ENCODE measurements at places on chromosomes 2 and 18.
A peak's percentile ranks its signal among the peaks of the same experiment; 100 is the strongest.

DNA sequence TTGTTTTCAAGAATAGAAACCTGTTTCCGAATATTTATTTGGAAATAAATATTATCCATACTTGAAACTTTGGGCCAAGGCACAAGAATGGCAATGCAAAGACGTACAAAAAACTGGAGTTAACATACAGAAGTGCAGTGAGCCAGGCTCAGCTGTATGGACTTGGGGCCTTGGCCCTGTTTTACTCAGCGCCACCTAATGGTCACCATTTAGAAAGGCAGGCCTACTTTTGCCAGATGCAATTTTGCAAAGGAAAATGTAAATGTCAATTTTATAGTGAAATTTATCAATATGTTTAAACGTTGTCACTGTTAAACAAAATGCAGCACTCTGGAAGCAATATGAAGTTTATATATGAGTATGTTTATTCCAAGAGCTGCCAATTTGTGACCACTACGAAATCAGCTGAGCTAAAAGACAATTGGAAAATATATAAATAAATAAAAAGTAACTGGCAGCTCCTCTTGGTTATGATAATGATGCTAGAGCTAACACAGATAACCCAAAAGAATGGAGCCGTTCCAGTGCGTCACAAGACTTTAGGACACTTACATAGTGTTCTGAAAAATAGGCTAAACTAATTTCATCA lies 155.0 kb downstream of the ARHGAP15 start:
- DNase-seq = peak; percentile 2

DNA sequence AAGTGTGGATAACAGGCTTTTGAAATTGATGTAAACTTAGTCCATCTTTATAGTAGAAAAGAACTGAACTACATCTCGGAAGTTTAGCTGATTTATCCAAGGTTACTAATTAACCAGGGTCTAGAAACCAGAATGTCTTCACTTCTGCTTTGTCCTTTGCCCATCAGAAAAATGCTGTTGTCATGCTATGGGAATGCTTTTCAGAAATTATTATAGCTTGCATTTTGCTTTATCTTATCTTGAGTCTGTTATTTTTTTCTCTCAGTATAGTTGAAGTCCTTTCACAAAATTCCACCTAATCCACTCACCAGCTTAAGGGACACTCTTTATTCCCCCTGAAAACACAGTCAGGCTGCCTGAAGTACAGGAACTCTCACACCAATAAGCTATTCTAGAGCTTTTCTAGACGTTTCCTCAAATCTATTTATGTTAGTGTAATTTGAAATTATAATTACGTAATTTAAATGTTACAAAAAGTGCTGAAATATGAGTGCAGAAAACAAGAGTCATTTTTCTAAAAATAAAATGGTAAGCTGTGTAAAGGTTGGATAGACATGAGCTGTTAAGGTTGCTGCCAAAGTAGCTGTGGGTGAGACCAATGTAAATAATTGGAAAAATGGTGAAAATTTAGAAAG lies 456.3 kb downstream of the TGIF1 start:
- DNase-seq = no peak

- no peak for DNase-seq
Observed at GRCh38 chr2:232592772-232593395, 40.5 kb upstream of the EFHD1 start.

DNA sequence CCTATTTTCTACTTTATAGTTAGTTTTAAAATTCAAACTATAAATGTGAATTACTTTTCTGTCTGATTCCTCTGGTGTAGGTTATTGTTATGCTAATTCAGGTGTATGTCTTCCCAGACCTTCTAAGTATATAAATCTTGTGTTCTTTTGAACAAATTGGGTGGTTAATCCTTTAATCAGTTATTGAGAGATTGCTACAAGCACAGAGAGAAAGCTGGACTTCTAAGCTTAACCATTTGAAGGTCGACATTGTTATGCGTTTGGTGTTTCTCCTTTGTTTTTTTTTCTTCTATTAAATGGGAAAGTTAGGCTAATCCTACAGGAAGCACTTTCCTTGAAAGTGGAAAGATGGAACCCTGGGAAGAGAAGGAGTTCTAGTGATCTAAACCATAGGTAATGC lies 592.6 kb downstream of the SLC4A3 start:
- DNase-seq = no peak

DNA sequence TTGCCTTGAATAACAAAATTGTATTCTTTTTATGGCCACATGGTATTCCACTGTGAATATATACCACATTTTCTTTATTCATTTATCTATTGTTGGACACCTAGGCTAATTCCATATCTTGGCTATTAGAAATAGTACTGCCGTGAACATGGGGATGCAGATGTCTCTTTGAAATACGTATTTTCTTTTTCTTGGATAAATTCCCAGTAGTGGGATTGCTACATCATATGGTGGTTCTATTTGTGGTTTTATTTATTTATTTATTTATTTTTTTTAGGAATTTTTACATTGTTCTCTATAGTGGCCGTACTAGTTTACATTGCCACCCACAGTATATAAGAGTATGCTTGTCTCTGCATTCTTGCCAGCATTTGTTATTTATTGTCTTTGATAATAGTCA lies 679.8 kb upstream of the NRXN1 start:
- DNase-seq = no peak

DNA sequence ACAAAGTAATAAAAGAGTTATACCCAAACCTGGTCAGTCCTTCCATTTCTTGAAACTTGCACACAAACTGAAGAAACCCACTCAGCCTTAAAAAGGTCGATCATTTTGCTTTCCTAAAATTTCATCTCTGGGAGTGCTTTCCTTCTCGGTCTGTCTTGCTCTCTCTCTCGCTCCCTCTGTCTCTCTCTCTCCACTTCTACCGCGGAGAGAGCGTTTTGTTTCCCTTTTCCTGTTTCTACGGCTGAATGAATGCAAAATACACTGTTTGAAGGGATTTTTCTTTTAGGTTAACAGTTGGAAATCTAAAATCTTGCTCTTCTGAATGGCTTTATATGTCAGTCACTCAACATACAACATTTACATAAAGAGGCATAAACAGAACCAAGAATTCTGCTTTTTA lies 424.2 kb downstream of the TGIF1 start:
- no peak for DNase-seq

DNA sequence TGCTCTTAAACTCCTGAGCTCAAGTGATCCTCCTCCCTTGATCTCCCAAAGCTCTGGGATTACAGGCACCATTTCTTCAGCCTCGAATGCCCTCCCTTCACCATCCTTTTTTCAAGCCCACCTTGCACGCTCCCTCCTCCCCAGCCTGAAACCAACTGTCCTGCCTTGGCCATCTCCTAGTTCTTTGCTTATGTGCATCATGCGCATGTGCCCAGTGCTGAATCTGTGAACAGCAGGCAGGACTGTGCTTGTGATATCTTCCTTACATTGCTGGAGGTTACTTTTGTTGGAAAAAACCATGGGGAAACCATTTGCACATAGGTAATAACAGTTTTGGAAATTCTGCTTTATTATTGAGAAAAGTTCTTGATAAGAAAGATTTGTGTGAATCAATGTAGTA lies 30.2 kb upstream of the CETN1 start:
- DNase-seq = no peak

GRCh38 chr2:107338059-107338458 lies 452.1 kb upstream of the ST6GAL2 start:
- DNase-seq = no peak

DNA sequence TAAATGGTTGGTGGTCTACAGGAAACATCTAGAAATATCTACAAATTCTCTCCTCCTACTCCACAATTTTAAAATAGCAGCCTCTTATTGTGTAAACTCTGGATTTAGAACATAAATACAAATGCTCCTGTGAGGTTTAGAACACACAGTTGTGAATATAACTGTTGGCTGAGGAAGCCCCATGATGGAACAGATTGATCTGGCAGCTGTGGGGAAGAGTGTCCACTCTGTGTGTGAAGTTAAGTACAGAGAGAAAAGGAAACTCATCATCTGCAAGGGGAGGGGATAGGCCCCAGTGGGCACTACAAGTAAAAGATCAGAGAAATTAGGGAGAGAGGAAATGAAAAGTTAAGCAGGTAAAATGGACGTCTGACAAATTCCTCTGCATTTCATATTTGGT lies 422.7 kb upstream of the FSHR start:
- no peak for DNase-seq

DNA sequence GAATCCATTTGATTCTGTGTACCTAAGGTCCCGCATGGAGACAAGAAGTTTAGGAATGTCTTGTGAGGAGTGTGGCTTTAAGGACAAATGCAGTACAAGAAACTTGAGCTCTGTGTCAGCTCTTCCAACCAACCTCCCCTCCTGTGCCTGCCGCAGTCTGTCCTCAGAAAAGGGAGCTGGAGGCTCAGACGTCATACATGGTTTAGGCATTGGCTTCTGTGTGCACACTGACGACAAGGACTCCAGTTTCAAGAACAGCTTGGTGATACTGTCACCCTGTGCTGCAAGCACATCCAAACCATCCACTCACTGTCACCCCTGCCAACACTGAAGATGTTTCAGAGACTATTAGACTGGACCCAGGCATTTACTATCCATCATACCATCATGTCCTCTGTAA lies 470.4 kb downstream of the IRS1 start:
- DNase-seq = no peak
